Inflammatory macrophage treated with lipopolysaccharide for 1 hour (primary cell): ENCODE measurements at places on chromosomes 4 and X.

DNA sequence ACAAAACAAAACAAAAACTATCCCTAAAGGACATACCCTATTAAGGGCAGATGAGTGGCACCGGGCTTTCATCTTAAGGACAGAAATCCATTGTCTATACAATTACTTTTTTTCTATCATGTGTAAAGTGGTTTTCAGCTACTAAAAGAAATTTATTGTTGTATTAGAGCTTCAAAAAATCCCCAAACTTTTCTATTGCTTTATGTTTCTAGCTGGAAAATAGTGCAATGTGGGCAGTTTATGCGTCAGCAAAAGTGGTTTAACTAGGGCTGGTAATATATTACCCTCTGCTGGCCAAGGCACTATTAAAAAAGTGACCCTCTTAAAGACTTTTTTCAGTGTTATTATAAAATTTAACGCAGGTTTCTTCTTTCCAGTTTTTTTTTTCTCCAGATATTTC is 15.5 kb upstream of the GPR82 start:
- no peak for DNase-seq

DNA sequence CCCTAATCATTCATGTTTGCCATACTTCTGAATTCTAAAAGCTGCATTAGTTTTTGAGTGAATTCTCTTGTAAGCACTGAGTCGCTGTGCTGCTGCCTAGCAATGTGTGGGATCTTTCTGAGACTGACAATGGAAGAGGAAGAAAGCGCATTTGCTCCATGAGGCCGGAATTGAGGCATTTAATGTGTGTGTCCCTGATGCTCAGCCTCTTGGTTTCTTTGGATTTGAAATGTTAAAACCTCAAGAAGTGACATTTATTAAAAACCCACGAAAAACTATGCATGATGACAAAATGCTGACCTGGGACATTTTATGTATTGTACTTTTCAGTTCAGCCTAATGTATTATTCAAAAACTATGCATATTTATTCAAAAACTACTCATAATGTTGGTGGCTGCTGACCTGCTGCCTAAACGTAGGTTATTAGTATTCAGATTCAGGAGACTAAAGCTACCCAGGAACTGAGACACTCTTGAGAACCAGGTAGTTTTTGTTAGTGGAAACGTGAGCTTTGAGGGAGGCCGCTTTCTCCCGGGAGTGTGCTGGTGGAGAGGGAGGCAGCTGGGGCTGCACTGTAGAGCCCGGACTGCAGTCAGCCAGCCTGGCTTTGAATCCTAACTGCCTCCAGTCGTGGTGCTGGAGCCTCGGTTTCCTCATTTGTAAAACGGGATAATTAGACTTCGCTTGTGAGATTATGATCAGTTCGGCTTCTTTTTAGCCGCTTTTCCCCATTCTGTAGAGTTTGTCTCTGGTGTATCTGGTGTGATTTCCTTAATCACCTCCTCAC is 11.3 kb downstream of the RGS12 start:
- DNase-seq: no peak

DNA sequence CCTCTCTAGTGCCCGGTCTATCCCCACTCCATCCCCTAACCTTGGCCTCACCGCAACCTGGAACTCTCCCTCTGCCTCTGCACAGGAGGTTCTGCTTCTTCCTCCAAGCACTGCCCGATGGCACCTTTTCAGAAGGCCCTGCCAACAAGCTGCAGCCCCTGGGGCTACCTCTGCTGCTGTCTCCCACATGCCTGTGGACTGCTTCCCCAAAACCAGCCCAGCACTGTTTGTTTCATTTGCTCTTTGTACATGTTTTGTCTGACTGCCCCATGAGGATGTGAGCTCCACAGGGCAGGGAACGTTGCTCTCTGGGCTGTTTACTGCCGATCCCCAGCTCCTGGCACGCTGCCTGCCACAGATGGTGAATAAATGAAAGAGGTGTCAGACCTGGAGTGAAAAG is 85.4 kb downstream of the INTS6L start:
- DNase-seq: no peak

DNA sequence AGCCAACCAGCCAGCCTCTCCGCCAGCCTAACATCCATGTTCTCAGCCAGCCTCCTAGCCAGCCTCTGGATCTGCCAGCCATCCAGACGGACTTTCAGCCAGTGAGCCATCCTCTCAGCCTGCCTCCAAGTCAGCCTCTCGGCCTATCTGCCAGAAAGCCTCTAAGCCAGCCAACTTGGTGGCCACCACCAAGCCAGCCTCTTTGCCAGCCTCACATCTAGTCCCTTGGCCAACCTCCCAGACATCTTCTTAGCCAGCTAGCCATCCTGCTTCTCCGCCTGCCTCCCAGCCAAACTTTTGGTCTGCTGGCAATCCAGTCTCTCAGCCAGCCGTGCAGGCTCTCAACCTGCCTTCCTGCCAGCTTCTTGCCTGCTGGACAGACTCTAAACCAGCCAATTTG is 16.4 kb upstream of the ARAP2 start:
- no peak for DNase-seq

GRCh38 chr4:152843481-152844090 is 63.8 kb downstream of the ARFIP1 start:
- no peak for DNase-seq

- DNase-seq: peak; percentile 25
These were observed 23.5 kb upstream of the SYNPO2 start for GRCh38 chr4:118865091-118865708.

DNA sequence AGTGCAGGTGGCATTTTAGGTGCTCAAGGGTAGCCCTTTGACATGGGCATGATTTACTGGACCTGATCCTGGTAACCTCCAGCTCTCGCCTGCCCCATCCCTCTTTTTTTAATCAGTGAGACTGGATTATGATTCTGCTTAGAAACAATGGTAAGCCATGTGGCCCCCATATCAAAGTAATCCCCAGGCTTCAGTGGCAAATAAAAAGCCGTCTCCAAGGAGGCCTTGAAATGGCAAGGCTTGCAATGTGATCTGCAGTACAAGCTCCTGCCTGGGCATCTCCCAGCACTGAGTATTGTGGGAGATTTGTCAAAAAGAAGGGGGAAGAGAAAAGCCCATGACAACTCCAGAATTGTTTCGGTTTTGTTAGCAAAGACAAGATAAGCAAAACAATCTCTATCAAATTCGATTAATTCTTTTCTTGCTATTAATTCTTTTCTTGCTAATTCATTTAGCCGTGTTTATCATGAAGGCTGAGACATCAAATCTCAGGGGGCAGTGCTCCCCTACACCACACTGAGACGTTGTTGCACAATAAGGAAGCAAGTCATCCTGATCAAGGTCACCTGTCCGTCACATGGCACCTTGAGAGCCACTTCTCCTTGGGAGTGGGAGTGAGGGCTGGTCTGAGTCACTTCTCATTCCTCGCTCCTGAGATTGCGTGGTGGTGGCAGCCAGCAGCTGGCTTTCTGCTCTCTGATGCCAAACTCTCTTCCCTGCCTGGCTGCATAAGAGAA is 312.7 kb upstream of the GATB start:
- DNase-seq: peak; percentile 69

GRCh38 chr4:48141048-48141447 is 7.0 kb upstream of the TXK start:
- DNase-seq: peak; percentile 11

DNA sequence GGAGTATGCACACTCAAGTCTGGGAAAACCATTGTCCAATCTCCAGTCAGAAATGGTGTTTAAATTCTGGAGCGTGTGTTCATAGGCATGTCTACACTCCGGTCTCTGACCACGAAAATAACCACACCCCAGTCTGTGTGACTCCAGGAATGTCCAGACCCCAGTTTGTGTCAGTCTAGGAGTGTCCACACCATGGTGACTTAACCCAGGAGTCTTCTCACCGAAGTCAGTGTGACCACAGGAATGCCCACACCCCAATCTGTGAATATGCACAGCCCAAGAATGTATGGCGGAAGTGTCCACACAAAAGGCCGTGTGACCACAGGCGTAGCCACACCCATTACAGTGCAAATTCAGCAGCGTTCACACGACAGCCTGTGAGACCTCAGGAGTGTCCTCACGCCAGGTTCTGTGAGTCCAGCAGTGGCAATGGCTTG is 11.4 kb downstream of the FTSJ1 start:
- peak; percentile 67 for DNase-seq

GRCh38 chr4:163107754-163108153 is 58.9 kb downstream of the NAF1 start:
- peak; percentile 12 for DNase-seq

DNA sequence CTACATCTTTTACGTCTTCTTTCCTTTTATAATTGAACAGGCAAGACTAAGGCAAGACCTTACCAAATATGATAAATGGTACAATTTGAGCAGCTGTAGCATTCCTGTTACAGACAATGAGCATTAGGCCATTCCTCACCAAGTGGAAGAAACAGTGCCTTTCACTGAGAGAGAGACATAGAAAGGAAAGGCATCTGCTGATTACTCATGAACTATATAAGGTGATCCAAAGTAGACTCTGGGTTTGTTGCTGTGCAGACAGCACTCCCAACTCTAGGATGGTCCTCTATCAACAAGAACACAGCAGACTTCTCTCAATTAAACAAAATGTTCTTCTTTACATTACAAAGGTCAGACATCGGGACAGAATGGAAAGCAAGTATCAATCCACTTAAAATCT is 91.9 kb downstream of the FAM13A start:
- no peak for DNase-seq

GRCh38 chr4:114312338-114312737 is 286.3 kb upstream of the UGT8 start:
- DNase-seq: no peak

GRCh38 chrX:1218286-1218685 is 5.8 kb upstream of the CRLF2 start:
- DNase-seq: no peak

GRCh38 chrX:71619193-71619592 is 882 bp upstream of the CXCR3 start:
- peak; percentile 1 for DNase-seq

DNA sequence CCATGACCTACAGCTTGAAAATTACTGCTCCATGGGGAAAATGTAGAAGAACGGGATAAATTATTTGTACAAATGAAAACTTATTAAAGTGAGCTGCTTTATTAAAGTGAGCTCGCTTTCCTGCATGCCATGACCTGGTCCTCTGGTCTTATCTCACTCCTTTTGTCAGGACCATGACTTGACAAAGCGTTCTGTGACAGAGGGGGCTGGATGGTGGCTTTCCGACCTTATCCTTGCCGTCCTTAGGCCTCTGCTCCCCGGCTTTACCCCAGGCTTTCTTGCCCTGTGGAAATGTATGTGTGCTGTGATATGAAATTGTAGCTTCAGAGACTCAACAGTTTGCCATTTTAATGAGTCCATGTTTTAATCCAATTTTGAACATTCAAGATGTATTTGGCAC is 44.0 kb upstream of the FBXW7 start:
- no peak for DNase-seq

- peak; percentile 38 for DNase-seq
These were observed 35.1 kb downstream of the ENPEP start for GRCh38 chr4:110510955-110511544.

GRCh38 chr4:152164561-152164960 is 371.3 kb downstream of the FBXW7 start:
- DNase-seq: no peak

DNA sequence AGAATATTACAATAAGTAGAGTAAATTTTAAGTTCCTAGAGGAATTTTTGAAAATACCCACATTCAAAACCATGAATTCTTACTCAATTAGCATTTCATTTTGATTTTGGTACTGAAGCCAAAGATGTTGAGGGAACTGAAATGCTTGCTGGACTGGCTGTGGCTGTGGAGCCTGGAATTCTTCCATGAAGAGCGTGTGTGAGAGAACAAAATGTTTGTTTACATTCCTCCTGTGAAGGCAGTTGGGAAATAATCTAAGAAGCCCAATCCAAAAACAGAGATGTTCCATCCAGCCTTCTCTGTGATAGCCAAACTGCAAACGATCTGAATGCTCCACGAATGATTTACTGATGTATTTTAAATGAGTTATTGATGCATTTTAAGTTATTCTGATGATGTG is 3.8 kb upstream of the ADH1B start:
- no peak for DNase-seq

GRCh38 chr4:61628727-61629126 is 428.6 kb downstream of the ADGRL3 start:
- no peak for DNase-seq

DNA sequence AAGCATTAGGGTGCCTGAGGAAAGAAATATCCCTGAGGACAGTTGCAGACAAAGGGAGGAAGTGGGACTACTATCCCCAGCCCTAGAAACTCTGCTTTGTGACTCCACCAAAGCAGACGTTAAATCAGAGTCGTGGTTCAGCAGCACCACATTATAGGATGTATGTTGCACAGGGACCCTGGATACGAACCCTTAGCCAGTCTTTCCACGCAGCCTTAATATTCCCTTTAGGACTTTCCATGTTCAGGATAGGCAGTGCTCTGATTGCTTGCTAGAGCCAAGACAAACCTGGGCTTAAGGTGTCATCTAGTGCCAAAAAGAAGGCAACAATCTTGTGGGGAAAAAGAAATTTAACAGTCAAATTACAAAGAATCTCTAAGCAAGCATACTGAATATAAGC is 62.6 kb downstream of the MAD2L1 start:
- no peak for DNase-seq

- DNase-seq: no peak
These were observed 556.0 kb upstream of the CPEB2 start for GRCh38 chr4:14446311-14446710.

DNA sequence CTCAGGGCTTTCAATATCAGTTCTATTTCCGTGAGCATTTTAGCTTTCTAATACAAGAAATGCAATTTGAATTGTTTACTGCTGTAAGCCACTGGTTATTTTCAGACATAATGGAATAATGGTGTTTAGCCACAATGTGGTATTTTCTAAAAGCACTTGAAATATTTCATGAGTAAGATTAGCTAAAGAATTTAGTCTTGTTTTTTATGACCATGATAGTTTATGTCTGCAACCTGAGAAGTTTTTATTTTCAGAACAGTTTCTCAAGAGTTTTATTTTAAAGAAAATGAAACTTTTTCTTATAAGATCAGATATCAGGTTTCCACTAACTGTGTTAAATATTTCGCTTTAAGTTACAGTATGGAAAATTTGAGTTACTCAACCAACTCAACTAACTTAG is 60.2 kb downstream of the SLIT2 start:
- DNase-seq: no peak

- no peak for DNase-seq
These were observed 91.5 kb downstream of the ATRX start for GRCh38 chrX:77694491-77694890.

DNA sequence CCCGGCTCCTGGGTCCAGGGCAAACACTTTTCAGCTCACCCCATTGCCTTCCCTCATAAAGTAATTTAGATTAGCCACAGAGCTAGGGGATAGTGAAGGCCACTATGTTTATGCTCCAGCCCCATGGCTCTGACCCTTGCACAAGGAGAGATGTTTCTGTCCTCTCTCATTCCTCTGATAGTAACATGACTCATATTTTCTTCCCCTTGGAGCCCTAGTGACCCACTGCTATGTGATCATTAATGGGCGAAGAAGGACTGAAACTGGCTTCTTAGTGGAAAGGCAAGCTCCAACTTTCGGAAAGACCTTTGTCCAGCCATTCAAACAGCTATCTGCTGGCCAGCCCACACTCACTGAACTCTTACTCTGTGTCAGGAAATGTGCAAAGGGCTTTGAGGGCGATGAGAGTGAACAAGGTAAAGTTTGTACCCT is 12.3 kb downstream of the CLDN2 start:
- no peak for DNase-seq

GRCh38 chrX:121975671-121976070 is 928.3 kb downstream of the GLUD2 start:
- no peak for DNase-seq
